Activated naive CD8-positive, alpha-beta T cell treated with anti-CD3 and anti-CD28 coated beads, Interleukin-2, amount 10 ng/mL, durations not matched to agents 7 days and 5 days (primary cell): ENCODE measurements at places on chromosomes 11 and 22. TPM values are rescaled to one million over a fixed set of nuclear protein-coding genes. Genes with fewer than 3 reads are reported as not detected.

Gene TIMP3
- total RNA-seq, result 0.37 TPM

Gene TP53I11
- total RNA-seq, result 15.7 TPM

Gene MRGPRX3
- total RNA-seq, result not detected

DNA sequence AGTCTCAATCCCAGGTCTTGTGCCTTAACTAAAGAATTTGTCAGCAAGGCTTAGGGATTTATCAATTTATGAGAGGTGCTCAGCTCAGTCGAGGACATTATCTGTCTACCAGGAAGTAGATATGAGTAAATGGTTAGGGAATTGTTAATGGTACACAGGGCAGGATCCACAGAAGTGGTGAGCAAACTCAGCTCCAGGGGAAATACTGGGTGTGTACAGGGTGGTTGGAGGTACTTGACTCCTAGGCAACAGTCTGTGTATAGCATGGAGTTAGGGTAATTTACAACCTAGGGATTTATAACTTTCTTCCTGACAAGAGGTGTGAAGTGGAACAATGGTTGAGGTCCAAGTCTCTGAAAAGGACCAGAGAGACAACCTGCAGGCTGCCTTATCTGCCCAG, 123.4 kb upstream of the OR9Q1 start:
- no peak for DNase-seq
- no peak overlapping the region for H3K4me3 ChIP-seq

DNA sequence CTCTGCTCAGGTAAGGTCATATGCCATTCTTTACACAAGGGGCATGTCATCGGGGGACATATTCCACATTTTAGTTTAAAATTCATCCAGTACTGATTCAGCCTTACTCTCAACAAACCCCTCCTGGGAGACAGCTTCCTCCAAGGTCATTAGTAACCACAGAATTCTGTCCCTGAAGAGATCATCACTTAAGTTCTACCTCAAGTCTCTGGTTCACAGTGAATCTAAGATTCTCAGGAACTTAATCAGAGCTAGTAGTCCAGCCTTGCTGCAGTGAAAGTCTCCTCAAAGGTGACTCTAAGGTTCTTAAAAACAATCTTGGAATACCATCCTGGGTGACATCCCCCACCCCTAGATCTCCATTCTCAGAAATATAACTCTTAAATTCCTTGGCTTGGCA, 18.9 kb upstream of the GDPD4 start:
- H3K27me3 ChIP-seq, result peaks cover 10% of the 10 kb centered on the region
- DNase-seq, result no peak
- no peak overlapping the region for H3K4me3 ChIP-seq
- peaks cover 4% of the 10 kb centered on the region for H3K4me1 ChIP-seq

GRCh38 chr11:19670030-19670791, 42.4 kb upstream of the NAV2 start:
- H3K4me3 ChIP-seq, result no peak overlapping the region
- no peak overlapping the region for H3K27ac ChIP-seq
- no peak for DNase-seq
- H3K4me1 ChIP-seq, result peaks cover 9% of the 10 kb centered on the region

DNA sequence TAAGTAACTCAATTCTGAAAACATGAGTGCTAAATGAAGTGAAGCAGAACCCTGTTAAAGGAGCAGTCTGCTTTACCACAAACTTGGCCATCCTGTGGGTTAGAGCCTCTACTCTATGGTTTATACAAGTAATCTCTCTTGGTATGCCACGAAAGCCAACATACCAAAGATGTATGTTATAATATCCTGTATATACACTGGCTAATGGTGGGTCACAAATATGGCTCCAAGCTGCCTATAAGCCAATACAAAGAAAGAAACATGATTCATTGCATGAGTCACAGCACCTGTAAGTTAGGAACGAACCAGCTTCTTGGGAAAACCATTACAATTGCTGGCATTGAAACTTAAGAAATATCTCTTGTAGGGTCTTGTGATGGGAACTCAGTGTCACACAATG, 16.1 kb downstream of the XRRA1 start:
- peaks cover 21% of the 10 kb centered on the region for H3K4me1 ChIP-seq
- DNase-seq, result no peak
- H3K27ac ChIP-seq, result peak overlapping the region; percentile 71
- H3K36me3 ChIP-seq, result peaks cover 37% of the 10 kb centered on the region
- H3K27me3 ChIP-seq, result no peaks in the 10 kb centered on the region

DNA sequence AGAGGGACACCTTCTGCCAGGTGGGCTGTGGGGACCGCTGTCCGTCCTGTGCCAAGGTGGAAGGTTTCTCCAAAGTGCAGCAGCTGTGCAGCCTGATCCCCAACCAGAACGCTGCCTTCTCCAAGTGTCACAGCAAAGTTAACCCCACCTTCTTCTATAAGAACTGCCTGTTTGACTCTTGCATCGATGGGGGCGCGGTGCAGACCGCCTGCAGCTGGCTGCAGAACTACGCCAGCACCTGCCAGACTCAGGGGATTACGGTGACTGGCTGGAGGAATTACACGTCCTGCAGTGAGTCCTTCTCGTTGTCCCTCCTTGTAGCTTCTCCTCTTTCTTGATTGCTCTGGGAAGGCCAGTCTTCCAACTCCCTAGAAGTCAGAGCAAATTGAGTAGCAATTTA, 44.8 kb downstream of the TECTA start:
- no peak overlapping the region for H3K27ac ChIP-seq
- H3K27me3 ChIP-seq, result no peaks in the 10 kb centered on the region
- H3K36me3 ChIP-seq, result no peaks in the 10 kb centered on the region
- H3K4me1 ChIP-seq, result peaks cover 3% of the 10 kb centered on the region

GRCh38 chr11:134139873-134140331, 71.0 kb downstream of the JAM3 start:
- peaks cover 18% of the 10 kb centered on the region for H3K4me1 ChIP-seq
- H3K27me3 ChIP-seq, result no peaks in the 10 kb centered on the region
- no peak overlapping the region for H3K27ac ChIP-seq
- DNase-seq, result no peak
- no peak overlapping the region for H3K4me3 ChIP-seq

- peaks cover 20% of the 10 kb centered on the region for H3K27me3 ChIP-seq
- H3K4me1 ChIP-seq, result peaks cover 39% of the 10 kb centered on the region
- no peak overlapping the region for H3K27ac ChIP-seq
- peaks cover 3% of the 10 kb centered on the region for H3K36me3 ChIP-seq
Measured at GRCh38 chr11:76807206-76807875, 24.2 kb downstream of the TSKU start.

DNA sequence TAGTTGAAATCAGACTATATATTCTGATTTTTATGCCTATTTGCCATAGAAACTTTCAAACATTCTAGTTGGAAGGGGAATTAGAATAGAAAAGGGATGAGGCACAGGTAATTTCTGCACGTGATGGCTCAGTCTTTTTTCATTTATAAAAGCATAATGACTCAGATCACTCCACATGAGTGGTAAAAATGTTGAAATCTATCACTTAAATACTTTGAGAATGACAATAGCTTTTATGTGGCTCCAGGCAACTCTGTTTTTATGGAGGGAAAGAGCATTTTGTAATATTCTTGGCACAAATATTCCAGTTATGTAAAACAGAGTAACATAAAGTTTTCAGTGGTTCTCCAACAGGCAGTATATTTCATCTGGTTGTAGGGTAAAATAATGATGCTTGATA, 5.9 kb upstream of the MMP3 start:
- peaks cover 7% of the 10 kb centered on the region for H3K27me3 ChIP-seq
- no peak overlapping the region for H3K4me3 ChIP-seq
- H3K4me1 ChIP-seq, result no peaks in the 10 kb centered on the region
- DNase-seq, result no peak
- H3K27ac ChIP-seq, result no peak overlapping the region
- H3K36me3 ChIP-seq, result no peaks in the 10 kb centered on the region

- peak overlapping the region; percentile 82 for H3K27ac ChIP-seq
- no peaks in the 10 kb centered on the region for H3K27me3 ChIP-seq
- H3K4me3 ChIP-seq, result peak overlapping the region; percentile 93
- DNase-seq, result peak; percentile 54
- H3K4me1 ChIP-seq, result peaks cover 65% of the 10 kb centered on the region
- H3K36me3 ChIP-seq, result peaks cover 30% of the 10 kb centered on the region
Measured at GRCh38 chr11:128291835-128292234, 295.5 kb downstream of the ETS1 start.

- H3K36me3 ChIP-seq, result peaks cover 17% of the 10 kb centered on the region
- H3K27me3 ChIP-seq, result no peaks in the 10 kb centered on the region
- peak overlapping the region; percentile 98 for H3K4me3 ChIP-seq
- H3K27ac ChIP-seq, result peak overlapping the region; percentile 94
- peaks cover 31% of the 10 kb centered on the region for H3K4me1 ChIP-seq
Measured at GRCh38 chr22:24011735-24012068, 598 bp downstream of the CABIN1 start.

DNA sequence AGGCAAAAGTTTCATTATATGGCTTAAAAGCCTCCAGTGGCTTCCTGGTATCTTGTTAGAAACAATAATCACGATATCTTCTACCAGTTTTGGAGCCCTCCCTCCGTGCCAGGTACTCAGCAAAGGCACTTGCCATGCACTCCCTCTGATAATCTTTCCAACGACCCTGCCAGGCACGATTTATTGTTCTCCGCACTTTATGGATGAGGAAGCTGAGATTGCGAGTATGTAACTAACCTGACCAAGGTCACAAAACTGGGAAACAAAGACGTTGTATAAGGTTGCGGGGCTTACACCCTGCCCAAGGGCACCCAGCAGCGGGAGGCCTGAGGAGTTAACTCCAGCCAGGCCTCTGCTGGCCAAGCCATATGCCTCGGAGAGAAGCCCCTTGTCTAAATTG, 218.1 kb downstream of the SNX19 start:
- no peak overlapping the region for H3K4me3 ChIP-seq
- no peaks in the 10 kb centered on the region for H3K4me1 ChIP-seq
- DNase-seq, result no peak
- no peak overlapping the region for H3K27ac ChIP-seq
- H3K27me3 ChIP-seq, result no peaks in the 10 kb centered on the region

DNA sequence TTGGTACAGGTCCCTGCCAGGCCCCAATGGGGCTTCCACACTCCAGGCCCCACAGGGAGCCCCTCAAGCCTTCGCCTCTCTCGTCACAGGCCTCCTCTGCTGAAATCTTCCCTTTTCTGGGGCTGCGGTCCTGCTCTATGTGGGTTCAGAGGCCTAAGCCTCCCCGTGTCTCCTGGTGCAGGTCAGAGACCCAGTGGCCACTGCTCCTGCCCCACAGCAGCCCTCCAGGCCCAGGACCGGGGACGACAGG, 5.9 kb upstream of the IFITM3 start:
- peak overlapping the region; percentile 100 for H3K27ac ChIP-seq
- H3K36me3 ChIP-seq, result peaks cover 4% of the 10 kb centered on the region
- peaks cover 63% of the 10 kb centered on the region for H3K4me1 ChIP-seq
- H3K27me3 ChIP-seq, result no peaks in the 10 kb centered on the region
- peak; percentile 66 for DNase-seq
- H3K4me3 ChIP-seq, result peak overlapping the region; percentile 86
